SK-N-MC (cell line): ENCODE measurements at places on chromosomes 1 and 21.

GRCh38 chr1:157961805-157962762 lies 31.4 kb upstream of the KIRREL1 start:
- no peak for DNase-seq

GRCh38 chr1:66176012-66176715 lies 357.8 kb upstream of the SGIP1 start:
- DNase-seq = no peak

- peak; percentile 24 for DNase-seq
Measured at GRCh38 chr1:60765204-60765603, 317.2 kb upstream of the NFIA start.

DNA sequence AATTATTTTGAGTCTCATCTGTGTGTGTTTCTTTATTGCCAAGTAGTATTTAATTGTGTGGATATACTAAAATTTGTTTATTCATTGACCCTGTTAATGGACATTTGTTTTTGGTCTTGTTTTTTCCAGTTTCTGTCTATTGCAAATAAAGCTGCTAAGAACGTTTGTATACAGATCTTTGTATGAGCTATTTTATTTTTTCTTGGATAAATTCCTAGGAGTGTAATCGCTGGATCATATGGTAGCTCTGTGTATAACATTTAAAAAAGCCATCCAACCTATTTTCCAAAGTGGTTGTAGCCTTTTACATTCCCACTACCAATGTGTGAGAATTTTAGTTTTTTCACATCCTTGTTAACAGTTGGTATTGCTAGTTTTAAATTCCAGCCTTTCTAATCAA lies 382.7 kb upstream of the USP24 start:
- no peak for DNase-seq

DNA sequence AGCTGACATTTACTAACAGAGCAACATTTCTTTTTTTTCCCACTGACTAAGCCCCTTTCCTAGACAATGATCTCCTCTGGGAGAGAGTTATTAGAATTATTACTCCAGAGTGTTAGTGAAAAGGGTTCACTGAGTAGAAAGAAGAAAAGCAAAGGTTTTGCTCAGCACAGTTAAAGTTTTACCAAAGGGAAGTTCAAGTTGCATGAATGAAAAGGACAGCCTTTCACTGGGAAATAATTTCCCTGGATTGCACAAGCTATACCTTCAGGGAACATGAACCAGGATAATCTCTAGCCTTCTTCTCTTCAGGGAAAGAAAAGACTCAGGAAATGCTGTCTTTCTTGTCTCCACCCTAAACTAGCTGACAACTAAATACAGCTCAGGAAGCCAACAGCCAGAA lies 71.4 kb upstream of the ESRRG start:
- DNase-seq = peak; percentile 26

DNA sequence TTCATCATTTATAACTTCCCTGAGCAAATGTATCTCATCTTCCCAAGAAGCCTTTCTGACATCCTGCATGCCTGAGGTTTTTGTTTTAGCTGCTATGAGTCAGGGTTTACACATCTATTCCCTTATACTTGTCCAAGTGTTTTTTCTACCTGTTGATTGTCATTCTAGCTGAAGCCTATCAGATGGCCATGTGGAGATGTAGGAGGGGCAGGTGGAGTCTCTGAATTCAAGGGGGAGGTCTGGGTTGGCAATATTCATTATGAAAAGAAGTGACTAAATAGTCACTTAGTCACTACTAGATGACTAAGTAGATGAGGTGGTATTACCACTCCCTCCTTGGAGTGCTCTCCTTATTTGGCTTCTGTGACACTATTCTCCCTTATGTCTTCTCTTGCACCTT lies 52.4 kb downstream of the XCL1 start:
- no peak for DNase-seq
